Effector memory CD8-positive, alpha-beta T cell (primary cell): ENCODE measurements at places on chromosomes 12 and 14.

- DNase-seq, result no peak
These were observed at the start of gene CLEC1A for GRCh38 chr12:10098791-10099190. Gene CLEC1A, minus strand, starts transcription at chr12:10098985. Its CDS starts 63 bp downstream, at chr12:10098922.

DNA sequence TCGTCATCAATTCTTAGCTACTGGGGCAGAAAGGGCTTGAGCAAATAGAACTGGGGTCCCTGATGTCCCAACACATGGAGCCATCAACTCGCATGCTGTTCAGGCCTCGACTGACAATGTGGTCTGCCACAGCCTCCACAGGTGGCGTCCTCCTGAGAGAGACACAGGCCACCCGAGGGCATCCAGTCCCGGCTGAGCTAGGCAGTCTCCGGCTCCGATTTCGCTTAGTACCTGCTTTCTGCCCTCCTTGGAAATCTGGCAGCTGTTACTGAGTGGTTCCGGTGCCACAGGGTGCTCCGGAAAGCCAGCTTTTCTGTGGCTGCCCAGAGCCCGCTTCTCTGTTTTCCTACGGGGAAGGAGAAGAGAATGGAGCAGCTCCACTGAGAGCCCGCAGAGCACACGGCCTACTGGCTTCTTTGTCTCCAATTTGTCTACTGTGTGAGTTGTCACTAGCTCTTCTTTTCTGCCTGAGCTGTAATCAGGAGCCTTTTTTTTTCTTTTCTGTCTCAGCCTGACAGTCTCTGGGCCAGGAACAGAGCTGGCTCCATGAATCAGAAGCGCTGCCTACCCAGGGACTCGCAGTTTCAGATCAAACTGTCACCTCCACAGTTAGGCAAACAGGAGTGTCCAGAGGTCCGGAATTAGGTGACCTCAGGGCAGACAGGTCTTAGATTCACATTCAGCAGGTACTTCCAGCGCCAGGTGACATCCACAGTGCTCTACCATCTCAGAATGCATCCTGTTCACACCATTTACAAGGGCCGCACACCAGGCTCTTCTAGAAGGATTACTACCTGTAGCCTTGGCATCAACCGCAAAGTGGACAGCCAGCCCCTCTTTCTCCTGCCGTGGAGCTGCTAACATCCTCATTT is 73.3 kb downstream of the MOK start:
- DNase-seq, result no peak

- no peak for DNase-seq
These were observed 122.9 kb downstream of the TSPAN9 start for GRCh38 chr12:3200032-3200617.

DNA sequence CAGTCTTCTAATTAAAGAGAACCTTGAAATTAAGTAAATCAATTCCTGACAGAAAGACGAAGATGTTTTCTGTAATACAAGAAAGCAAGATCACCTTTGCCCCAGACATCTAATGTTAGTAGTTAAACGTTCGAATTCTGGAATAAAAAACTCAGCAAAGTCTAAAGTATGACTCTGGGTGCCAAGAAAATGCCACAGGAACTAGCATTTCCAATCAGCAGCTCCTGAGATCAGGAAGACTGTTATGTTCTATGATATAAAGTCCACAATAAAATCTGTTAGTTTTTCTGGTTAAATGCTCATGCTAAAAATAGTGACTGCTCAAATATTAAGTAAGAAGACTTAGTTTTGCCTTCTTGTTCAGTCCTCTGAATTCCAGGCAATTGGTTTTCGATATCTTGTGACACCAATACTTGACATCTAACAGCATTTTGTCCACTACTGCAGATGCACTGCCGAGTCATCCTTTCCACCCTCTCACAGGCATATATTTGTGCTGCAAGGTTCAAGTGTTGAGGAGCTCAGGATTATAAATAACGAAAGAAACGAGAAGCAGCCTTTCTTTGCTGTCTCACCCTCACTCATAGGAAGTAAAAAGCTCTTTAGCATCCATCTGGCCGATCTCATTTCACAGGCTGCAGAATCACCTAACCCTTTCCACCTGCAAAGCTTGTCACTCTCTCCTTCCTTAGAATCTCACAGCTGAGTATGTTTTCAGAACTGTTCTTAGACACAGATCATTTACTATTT is 32.0 kb downstream of the SSH1 start:
- no peak for DNase-seq

GRCh38 chr14:61973981-61974380 is 211.8 kb downstream of the SNAPC1 start:
- DNase-seq, result no peak

- no peak for DNase-seq
These were observed 47.5 kb upstream of the TCL1A start for GRCh38 chr14:95761436-95761835.

- no peak for DNase-seq
These were observed 143.7 kb downstream of the AACS start for GRCh38 chr12:125208942-125209341.

DNA sequence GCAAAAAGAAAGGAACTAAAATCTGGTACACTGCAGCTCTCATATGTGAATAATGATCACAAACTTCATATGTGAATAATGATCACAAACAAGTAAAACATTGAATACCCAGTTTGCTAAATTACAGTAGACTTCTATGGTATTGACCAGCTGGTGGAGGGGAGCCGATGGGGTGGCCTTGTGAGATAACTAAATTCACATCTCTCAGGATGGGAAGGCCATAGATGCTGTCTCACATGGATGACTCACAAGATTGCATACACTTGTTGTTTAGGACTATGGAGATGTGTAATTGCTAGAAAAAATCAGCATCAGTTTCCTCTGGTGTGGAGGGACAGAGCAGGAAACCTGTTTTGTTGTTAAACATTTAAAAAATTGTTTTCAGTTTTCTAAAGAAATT is 49.2 kb downstream of the ACACB start:
- DNase-seq, result no peak

DNA sequence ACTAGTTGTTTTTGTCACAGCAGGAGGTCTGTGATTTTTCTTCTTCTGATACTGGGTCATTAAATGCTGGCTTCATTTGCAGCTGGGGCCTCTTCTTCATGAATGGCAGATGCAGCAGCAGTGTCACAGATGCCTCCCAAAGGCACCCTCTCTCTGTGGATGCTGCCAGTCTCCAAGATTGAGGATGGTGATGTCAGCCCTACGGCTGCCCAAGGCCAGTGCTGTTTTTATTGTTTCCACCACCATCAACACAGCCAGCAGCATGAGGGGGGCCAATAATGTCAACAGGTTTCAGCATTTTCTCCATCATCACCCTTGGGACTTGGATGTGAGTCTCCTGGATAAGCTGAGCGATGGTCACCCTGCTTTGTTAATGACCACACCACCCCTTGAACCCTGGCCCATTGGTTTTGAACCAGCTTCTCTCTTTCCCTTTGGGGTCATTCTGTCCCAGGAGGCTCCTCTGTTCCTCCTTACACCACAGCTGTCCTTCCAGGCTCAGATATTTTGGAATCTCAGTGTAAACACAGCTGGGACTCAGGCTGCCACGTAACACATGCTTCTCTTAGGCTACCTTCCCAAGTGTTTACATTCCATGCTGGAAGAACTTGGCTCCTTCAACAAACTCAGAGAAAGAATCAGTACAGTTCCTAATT is 151.7 kb upstream of the DDHD1 start:
- DNase-seq, result no peak

DNA sequence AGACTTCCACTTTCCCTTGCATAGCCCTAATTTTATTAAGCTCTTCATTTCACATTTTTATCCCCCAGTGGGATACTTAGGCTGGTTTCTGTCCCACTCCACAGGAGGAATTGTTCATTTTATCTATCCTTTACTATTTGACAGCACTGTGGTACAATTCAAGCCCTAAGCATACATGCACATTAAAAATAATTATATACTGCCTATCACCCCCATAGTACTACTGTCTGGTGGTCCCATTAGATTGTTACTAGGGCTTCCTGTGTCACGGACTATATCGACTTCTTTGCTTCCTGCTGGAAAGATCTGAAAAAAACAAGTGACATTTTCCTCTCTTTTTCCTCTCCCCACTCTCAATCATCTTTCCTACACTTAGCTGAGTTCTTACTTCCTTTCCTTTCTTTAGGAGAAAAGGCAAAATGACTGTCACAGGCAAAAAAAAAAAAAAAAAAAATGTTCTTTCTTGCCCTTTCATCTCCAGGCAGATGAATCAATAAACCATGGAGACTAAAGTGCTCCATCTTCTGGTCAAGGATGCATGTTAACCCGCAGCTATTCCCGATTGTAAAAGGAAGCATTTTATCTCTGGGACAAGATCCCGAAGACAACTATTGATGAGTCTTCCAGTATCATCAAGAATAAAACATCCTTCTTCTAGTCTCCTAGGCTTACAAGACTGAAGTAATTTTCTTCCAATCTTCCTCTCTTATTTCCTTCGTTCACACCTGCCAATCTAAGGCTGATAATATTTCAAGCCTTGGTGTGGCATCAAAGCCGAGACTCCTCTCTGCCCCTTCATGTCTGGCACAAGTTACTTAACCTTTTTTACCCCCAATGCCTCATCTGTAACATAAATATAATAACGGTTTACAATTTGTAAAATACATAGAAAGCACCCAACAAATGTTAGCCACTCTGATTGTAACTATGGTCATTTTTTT is 94.4 kb upstream of the PLEKHG7 start:
- no peak for DNase-seq

DNA sequence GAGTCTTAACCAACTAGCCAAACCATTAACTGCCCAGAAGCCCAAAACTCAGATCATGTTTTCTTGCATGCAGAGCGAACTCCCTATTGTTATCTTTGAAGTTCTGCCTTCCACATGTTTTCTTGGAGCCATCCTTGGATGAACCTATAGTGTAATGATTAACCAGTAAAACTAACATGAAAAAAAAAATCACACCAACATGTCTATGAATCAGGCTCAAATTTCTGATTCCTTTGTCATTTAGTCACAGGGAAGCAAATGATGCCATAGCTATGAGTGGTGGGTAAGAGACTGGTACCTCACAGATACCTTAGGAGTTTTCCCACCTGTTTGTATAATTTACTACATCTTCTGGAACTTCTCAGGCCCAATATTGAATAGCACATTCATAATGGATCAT is 70.7 kb downstream of the PTPRO start:
- DNase-seq, result no peak

DNA sequence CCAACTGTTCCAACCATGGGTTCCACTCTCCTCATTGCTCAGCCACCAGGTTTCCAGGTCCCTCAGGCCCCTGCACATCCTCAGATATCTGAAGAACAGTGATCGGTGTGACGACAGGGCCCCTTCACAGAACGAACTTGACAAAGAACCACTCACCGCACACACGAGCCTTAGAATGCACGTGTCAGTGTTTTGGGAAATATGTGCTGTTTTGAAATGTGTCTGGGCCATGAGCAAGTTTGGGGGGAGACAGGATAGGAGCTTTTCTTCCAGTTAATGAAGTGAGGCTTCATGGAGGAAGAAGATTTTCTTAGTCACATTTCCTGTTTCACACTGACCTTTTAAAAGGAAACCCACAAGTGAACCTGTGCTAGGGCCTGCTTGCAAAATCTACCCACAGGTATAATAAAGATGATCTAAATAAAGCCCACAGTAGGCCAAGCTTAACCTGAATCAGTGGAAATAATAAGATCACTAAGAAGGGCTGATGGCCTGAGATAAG is 58.6 kb downstream of the ZFP36L1 start:
- DNase-seq, result peak; percentile 19

DNA sequence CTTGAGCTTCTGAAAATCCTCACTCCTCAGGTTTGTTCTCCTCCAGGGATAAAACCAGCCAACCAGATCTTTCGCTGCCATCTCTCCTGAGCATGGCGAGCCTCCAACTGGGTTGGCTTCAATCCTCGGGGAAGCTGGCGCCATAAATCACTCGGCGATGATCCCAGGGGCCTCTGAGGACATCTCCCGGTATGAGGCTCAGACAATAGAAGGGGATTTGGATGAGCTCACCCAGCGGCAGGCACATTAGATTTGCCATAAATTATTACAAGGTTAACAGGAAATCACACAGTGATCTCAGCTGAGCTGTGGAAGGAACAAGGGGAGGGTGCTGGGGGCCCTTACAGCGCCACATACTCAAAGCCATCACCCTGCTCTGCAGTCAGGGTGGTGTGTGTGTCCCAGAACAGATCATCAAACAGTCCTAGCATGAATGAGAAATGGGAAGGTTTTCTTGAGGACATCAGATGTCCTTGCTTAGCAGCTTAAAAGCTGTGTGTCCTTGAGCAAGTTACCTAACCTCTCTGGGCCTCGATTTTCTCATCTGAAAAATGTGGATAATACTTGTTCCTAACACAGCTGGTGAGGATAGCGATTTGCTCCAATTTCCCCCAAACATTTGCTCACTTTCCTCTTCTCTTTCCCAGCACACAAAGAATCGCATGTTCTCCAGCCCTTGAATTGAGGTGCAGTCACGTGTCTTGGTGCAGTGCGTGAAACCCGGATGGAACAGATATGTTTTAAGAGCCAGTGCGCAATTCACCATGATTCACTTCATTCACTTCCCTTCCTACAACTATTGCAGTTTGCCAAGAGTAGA is 142.8 kb downstream of the SCARB1 start:
- no peak for DNase-seq

GRCh38 chr12:93591137-93591868 is 18.8 kb downstream of the SOCS2 start:
- DNase-seq, result peak; percentile 21

DNA sequence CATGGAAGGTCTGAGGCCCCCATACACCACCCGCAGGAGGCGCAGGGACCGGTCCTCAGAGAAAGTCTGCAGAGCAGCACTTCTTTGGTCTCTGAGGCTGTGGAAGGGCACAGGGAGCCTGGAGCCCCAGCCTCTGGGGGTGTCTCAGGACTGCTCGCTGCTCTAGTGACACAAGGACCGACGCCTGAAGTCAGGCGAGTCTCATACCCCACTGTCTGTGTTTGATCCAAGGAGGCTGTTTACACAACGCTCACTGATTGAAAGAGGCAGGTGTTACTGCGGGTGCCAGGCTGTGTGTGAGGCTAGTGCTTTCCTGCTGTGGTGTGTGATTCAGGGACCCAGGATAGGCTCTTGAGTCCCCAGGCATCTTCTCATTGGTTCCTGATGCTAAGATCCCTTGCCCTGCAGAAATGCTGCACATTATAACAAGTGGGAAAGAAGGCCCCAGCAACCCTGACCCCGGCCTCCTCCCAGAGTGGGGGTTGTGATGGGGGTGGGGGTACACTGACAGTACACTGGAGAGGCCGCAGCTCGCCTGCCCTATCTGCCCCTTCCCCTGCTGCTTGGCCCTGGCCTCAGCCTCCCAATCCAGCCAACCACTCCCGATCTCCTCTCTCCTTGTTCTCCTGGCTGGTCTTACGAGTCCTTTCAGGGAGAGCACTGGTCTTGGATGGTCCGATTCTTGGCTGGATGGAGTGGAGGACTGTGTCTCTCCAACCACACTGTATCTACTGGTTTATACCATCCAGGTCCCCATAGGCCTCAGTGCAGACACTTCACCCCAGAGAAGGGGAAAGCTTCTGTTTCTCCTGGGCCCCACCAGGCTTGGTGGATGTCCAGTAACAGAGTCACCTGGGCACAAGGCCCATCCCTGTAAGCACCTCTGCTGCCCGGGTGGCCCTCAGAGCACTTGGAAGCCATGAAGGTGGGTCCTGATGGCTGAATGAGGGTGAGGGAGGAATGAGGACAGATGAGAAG is 6.6 kb downstream of the CACNA2D4 start:
- DNase-seq, result no peak
